ENCODE measurements at places on chromosomes 13 and 19.

- no peak for DNase-seq
Observed at GRCh38 chr13:41674246-41674645, 216.9 kb downstream of the RGCC start.

DNA sequence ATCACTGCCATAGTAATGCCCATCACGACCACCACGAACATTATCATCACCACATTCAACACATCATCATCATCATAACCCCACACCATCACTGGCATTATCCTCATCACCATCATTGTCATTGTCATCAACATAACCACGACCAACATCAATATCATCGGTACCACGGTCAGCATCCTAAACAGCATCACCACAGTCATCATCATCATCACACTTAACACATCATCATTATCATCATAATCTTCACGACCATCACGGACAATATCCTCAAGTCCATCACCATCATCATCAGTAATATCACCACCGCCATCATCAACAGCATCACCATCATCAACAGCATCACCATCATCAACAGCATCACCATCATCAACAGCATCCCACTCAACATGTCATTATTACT is 70.3 kb downstream of the MBD3L1 start:
- DNase-seq = no peak

DNA sequence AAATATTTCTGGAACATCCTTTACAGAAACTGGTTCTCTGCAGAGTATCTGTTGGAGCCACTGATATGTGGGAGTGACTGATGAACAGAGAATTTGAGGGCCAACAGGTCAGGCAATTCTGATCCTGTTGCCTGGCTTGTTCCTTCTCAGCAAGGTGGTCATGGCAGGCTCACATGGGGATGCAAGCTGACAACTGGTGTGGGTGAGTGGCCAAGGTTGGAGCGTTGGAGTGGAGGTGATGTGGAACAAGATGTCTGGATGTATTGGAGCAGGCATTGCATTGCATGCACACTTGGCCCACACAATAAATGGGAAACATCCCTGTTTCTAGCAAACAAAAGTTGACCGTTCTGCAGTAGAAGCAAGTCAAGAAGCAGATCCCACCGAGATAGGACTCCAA is 380.7 kb downstream of the ZNF536 start:
- no peak for DNase-seq

DNA sequence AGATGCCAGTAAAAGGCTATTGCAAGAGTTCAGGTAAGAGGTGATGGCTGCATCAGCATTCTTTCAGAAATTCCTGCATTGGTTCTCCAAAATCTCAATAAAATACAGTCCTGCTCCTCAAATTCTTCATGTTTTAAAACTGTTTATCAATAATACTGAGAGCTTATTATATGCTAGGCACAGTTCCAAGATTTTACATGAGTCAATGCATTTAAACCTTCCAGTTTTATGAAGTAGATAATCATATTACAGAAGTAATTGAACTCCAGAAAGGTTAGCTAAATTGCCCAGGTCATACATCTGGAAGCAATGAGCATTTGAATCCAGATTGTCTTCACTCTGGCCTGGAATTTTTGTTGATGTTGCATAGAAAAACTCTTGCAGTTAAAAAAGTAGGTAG is 282.9 kb upstream of the SLITRK6 start:
- no peak for DNase-seq

DNA sequence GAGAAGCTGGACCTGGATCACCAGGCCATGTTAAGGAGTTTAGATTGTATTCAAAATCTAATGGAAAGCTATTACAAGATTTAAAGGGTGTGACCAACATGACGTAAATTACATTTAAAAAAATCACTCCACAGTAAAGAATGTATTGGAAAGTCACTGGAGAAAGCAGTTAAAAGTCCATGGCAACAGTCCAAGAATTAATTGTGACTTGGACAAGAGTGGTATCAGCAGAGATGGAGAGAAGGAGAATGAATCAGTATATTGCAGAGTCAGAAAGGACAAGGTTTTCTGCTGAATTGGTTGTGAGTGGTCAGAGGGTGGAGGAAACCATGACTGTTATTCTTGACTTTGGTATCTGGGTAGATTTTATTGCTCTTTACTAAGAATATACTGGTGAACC is 535.1 kb upstream of the SLITRK1 start:
- DNase-seq = no peak

- no peak for DNase-seq
Observed at GRCh38 chr19:46328079-46328478, 18.8 kb upstream of the PPP5C start.

- DNase-seq = no peak
Observed at GRCh38 chr13:44311011-44311780, 62.4 kb upstream of the SERP2 start.

DNA sequence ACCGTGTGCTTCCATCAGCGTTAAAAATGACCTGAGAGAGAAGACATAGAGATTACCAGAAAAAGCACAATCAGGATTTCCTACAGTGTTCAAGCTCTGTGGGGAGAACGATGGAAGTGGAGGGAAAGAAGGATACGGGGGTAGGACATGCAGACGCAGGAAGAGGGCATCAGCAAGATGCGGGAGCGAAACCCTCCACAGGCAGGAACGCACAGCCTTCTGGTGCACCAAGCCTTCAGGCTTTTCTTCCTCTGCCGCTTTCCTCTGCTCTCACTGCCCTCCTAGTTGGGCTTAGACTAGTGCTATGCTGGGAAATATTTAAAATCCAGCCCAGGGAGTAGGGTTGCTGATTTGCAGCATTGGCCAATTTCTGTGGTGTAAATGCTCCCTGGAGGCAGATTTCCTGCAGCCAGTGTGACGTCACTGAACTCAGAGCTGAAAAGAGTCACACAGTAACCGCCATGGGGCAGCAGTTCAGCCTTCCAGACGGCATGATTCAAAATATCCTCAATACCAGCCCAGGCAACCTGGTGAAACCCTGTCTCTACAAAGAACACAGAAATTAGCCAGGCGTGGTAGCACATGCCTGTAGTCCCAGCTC is 205.1 kb upstream of the SOX1 start:
- DNase-seq = no peak

- no peak for DNase-seq
Observed at GRCh38 chr13:32277839-32278238, 37.3 kb downstream of the ZAR1L start.

DNA sequence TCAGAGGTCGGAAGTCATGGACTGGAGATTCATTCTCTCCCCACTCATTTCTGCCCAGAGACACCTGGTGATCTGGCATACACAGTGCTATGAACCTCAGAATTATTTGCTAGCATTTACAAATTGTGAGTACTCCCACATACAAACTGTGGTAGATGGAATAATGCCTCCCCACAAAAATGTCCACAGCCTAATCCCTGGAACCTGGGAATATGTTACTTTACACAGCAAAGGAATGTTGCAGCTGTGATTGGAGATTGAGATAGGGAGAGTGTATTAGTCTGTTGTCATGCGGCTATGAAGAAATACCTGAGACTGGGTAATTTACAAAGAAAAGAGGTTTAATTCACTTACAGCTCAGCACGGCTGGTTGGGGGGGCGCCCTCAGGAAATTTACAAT is 3.1 kb upstream of the UQCRFS1 start:
- no peak for DNase-seq

- DNase-seq = no peak
Observed at GRCh38 chr13:71274923-71275608, 591.9 kb downstream of the DACH1 start.

- no peak for DNase-seq
Observed at GRCh38 chr13:47837104-47837880, 163.8 kb downstream of the SUCLA2 start.

GRCh38 chr13:50615234-50615633 is 228.3 kb downstream of the DLEU7 start:
- no peak for DNase-seq

DNA sequence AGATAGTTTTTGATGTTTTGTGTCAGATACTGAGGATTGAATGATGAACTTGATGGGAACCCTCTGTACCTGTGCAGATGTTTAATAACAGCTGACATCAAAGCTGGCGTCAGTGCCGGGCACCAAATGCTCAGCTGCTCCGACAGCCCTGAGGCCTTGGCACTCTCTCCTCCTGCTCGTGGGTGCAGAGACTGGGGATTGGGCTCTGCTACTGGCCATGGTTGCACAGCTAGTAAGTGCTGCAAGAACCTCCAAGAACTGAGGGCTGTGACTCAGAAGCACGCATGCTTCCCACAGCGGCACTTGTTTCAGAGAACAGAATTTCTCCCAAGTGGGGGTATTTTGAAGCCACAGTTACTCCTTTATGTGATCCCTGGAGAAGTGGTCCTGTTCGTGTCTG is 5.9 kb downstream of the LAMP1 start:
- DNase-seq = no peak

DNA sequence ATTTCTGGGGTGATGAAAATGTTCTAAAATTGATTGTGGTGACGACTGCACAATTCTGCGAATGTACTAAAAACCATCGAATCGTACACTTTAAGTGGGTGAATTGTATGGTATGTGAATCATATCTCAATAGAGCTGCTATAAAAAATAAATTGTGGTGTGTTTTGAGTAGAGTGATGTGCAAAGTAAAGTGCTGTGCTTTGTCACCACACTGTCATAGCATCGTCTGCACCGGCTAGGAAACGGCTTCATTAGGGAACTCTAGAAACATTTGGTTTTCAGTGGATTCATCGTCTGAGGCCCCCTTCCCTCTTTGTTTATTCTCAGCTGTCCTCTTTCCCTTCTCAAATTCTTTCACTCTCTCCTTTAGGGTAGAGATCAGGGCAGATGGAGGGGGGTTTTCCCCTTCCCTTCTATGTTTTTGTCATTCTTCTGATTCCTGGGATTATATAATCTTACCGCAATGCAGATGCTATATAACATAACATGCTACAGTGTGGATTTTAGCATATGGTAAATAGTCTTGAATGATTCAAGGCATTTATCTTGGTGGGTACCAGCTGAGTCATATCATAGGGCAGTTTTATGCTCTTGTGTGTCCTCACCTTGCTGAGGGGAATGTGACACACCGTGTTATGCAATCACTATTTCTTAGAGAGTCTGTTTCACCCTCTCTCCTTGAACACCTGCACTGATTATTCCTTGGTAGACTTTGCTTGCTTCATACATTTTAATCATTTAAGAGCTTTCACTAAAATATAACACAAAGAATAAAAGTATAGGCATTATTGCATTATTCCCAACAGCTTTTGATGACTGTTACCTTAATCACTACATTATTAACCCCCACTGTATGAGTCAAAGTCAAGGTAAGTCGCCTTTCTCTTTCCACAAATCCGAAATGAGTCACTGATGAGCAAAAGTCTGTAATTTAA is 239.4 kb downstream of the DCLK1 start:
- DNase-seq = no peak

GRCh38 chr19:8616861-8617260 is 6.3 kb upstream of the ADAMTS10 start:
- DNase-seq = no peak

- DNase-seq = no peak
Observed at GRCh38 chr19:19457671-19458070, 52.2 kb downstream of the GATAD2A start.

DNA sequence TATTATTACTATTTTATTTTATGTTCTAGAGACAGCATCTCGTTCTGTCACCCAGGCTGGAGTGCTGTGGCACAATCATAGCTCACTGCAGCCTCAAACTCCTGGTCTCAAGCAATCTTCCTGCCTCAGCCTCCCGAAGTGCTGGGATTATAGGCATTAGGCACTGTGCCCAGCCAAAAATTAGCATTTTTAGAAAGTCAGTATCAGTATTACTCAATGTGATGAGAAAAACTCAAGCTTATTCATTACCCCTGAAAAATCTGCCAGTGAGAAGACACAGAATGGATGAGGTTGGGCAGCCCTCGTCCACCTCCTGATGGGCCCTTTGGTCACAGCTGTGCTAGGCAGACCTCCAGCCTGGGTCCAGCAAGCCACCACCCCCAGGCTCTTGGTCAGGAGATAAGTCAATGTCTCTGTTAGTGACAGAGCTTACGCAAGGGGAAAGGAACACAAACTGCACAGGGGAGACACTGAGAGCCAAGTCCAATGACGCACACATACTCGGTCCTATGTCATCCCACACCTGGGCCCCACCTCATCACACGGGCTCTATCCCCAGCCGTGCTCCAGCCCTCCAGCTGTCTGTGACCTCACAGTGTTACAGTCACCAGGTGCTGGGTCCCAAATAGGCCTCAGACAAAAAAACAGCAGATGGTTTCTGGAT is 19.8 kb downstream of the PEPD start:
- DNase-seq = no peak

- peak; percentile 92 for DNase-seq
Observed at GRCh38 chr19:2096034-2096479, at the start of gene MOB3A. TSS of gene MOB3A (minus strand) at chr19:2096326. CDS start at chr19:2078560, 17,766 bp downstream.

DNA sequence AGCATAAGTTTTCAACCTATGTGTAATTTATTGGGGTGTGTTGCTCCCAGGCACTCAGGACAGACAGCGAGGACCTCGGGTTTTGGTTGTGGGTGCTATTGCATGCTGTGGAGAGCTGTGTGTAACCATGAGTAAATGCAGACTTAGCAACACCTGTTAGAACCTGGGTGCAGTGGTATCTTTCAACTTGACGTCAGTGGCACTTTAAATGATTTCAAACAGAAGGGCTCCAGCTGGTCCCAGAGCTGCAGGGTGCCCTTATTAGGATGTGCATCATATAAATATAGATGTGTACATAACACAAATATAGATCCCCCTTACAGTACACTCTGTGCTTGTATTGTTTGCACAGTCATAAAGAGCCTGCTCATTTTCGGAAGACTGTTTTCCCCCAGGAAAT is 228.3 kb upstream of the IRS2 start:
- DNase-seq = no peak

DNA sequence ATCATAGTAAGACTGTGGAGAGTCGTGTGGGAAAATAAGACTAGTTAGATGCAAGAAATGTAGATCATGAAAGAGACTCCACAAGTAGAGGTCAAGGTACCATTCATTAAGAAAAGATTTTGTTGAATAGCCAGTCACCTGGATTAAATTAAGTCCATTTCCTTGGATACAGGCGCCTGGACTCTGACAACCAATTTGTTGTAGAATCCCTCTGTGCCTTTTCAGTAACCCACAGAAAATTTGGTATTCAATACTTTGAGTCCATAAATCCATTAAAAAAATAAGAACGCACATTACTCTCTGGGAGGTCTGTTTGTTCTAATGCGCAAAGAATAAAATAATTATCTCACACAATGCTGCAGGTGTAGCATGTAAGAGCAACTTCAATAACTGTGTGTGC is 469.4 kb downstream of the KLF12 start:
- no peak for DNase-seq

DNA sequence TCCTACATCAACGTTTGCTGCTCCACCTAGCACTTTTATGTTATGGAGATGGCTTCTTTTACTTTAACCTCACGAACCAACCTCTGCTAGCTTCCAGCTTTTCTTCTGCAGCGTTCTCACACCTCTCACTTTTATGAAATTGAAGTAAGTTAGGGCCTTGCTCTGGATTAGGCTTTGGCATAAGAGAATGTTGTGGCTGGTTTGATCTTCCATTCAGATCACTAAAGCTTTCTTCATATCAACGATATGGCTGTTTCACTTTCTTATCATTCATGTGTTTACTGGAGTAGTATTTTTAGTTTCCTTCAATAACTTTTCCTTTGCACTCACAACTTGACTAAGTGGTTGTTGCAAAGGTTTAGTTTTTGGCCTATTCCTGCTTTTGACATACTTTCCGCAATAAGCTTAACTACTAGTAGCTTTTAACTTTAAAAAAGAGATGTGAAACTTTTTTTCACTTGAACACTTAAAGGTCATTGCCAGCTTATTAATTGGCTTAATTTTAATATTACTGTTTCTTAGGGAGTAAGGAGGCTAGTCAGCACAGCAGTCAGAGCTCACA is 60.0 kb upstream of the SPRY2 start:
- no peak for DNase-seq

- DNase-seq = no peak
Observed at GRCh38 chr19:11010041-11010440, 49.2 kb downstream of the SMARCA4 start.
